ENCODE measurements at places on chromosomes 2 and 18.

DNA sequence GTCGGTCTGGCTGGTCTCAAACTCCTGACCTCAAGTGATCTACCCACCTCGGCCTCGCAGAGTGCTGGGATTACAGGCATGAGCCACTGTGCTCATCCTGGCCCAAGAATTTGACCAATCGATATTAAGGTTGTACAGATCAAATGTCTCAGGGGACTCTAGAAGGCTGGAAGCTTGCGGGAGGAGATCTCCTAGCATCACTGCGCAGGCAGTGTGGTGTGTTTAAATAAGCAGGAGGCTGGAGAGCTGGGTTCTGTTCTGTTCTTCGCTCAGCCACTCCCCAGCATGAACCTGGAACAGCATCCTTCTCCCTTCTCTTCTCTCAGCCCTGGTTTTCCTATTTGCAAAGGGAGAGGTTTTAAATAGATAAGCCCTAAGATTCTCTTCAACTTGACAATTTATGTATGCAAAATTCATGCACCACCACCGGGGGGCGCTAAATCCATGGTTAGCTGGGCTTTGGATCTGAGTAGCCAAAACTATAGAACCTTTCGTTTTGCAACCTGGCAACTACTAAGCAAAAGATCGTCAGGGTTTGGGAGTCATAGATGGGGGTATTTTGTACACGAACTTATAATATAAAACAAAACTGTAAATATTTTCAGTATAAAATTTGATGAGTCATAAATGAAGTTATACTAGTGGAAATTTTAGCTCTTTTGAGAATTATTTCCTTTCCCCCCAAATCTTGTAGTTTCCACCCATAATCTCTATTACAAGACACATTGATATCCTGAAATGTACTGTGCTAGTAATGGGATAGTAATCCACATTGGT is 60.6 kb downstream of the SLC16A14 start:
- DNase-seq: peak; percentile 70

DNA sequence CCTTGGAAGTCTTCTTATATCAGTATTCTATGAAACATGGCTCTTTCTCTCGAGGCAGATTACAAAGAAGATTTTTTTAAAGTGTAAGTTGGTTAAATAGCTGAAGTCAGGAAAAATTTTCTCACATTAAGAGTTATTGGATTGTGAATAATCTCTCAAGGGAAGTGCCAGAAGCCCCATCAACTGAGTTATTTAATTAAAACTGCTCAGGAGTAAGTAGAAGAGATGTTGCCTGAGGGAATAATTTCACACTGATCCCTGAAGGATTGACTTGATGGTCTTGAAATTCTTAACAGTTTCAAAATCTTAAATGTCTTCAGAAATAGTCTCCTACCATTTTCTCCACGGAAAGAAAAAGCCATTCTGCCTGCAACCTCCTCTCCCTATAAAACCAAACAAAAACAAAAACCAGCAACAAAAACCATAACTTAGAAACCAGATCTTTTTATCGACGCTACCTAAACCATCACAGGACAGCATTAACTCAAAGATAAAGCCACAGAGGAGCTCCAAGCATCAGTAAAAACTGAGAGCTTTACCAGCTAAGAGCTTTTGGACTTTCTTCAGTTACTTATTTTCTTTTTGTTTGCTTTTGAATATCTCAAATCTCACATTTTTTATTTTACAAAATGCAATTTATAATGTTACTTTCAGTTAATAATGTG is 12.9 kb downstream of the CD226 start:
- no peak for DNase-seq

DNA sequence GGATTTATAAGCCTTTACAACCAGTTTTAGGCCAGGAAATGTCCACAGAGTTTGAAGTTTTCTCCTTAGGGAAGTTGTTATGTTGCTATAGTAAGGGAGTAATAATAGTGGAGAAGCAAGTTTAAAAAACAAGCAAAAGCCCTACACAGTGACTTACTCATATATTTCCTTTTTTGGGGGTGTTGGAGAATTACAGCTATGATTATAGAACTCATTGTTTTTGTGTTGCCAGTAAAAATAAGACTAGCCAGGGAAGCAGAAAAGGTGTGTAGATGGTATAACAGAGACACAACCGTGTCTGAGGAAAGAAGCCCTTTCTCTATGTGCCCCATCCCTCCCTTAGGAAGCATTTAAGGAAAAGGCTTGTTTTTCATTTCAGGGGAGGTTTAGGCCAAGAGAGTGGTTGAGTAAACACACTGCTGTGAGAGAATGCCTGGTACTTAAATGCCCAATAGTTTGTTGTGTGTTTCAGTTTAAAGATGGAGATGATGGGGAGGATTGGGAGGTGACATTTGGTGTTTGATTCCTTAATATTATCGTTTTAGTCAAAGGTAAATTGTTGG is 2.3 kb downstream of the VAPA start:
- peak; percentile 36 for DNase-seq

- peak; percentile 76 for DNase-seq
These were observed 49.2 kb upstream of the FRZB start for GRCh38 chr2:182915369-182916326.

- DNase-seq: peak; percentile 70
These were observed 114.8 kb downstream of the PLB1 start for GRCh38 chr2:28610583-28611201.

GRCh38 chr18:46832849-46833248 is 76.0 kb upstream of the ST8SIA5 start:
- DNase-seq: no peak

GRCh38 chr2:133657591-133657990 is 89.3 kb upstream of the NCKAP5 start:
- DNase-seq: no peak

- DNase-seq: peak; percentile 29
These were observed 7.9 kb downstream of the TMEM198 start for GRCh38 chr2:219551441-219552381.

- DNase-seq: no peak
These were observed 13.6 kb downstream of the AQP12A start for GRCh38 chr2:240705204-240705791.

DNA sequence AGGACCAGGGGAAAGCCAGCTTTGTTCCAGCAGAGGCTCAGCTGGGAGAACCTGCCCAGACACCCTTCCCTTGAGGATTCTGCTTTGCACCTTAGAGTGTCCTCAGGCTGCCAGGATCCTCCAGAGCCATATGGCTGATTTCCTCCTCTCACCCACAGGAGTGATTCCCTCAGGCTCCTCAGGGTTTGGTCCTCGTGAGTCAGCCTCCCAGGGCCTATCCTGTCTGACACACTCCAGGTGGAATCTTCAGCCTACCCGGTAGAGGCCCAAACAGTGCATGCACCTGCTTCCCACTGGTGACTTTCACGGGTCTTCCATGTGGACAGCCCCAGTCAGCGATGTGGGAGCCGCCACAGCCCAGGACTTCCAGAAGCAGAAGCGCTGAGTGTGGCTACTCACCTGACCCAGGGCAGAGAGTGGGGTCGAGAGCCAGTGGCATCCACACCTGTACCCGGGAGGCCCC is 73.3 kb downstream of the TFCP2L1 start:
- no peak for DNase-seq

DNA sequence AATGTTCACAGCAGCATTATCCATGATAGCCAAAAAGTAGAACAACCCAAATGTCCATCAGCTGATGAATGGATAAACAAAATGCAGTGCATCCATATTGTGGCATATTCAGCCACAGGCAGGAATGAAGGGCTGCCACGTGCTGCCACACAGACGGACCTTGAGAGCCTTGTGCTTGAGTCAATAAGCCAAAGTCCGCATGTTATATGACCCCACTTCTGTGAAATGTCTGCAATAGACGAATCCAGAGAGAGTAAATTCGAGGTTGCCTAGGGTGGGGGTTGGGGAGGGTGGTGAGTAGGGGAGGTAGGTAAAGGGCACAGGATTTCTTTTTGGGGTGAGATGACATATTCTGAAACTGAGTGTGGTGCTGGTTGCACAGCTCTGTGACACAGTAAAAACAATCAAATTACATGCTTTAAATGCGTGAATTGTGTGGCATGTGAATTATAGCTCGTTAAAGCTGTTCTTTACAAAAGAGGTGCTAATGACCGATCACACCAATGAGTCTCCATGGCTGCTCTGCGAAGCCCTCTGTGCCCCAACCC is 38.9 kb upstream of the LDLRAD4 start:
- DNase-seq: no peak

GRCh38 chr2:54845094-54845493 is 121.6 kb downstream of the EML6 start:
- DNase-seq: no peak

GRCh38 chr2:197710424-197711042 is 5.4 kb downstream of the MARS2 start:
- no peak for DNase-seq

DNA sequence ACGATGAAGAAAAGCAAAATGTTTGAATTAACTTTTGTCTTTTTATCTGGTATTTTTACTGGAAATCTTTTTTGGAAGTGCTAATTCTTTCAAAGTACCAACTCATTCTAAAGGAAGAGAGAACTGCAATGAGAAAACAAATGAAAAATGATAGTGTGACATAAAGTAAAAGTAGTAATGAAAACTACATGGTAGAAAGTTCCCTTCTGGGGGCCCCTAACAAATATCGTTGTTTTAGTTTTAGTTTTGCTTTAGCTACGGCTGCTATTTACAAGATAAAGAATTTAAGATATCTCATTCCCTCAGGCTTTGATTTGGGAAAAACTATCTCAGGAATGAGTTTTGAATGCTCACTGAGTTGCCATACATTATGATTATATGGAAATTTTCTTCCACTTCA is 161.4 kb downstream of the XIRP2 start:
- no peak for DNase-seq

GRCh38 chr2:137964859-137965459 is 686 bp downstream of the HNMT start:
- DNase-seq: no peak

- DNase-seq: peak; percentile 82
These were observed 135.9 kb upstream of the ARL4C start for GRCh38 chr2:234632527-234633391.

GRCh38 chr2:136422512-136422911 is 304.6 kb upstream of the CXCR4 start:
- no peak for DNase-seq

DNA sequence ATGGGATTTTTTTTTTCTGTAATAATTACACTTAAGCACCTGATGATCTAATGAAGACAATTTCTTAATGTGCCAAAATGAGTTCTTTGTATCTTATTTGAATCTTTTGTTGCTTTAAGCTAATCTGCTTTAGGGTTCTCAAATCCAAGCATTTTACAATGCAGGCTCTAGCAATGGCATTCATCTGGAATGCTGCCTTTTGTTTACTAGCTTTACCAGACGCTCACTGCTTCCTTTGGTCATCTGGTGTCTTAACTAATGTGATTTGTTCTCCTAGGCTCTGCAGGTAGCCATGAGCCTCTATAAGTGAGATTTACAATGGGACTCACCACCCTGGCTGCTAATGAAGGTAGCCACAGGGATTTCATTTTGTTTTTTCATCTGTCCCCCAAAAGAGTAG is 100.3 kb downstream of the GREB1L start:
- no peak for DNase-seq

- no peak for DNase-seq
These were observed 115.1 kb downstream of the CYP26B1 start for GRCh38 chr2:72032481-72033041.

DNA sequence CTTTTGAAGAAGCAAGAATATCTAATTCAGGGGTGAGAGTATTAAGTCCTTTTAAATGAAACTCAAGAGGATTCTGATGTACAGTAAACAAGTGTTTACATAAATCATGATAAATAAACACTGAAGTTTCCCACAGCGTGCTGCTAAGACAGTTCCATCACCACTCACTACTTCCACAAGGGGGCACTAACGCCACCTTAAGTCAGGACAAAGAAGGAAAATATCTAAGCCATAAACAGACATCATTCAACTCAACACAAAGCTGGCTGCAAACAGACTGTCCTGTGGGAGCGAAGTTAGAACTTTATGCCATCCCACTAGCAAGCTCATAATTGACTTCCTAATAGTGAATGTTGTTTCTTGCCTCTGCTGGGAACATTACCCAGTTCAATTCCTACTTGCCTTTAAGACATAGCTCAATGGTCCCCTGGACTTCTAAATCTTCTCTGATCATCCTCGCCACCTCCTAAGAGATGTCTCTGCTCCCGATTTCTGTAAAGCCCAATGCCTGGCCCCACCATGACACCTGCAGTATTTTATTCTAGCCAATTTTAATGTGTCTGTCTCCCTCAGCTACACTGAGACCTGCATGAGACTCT is 36.5 kb downstream of the MRPL44 start:
- DNase-seq: peak; percentile 89

DNA sequence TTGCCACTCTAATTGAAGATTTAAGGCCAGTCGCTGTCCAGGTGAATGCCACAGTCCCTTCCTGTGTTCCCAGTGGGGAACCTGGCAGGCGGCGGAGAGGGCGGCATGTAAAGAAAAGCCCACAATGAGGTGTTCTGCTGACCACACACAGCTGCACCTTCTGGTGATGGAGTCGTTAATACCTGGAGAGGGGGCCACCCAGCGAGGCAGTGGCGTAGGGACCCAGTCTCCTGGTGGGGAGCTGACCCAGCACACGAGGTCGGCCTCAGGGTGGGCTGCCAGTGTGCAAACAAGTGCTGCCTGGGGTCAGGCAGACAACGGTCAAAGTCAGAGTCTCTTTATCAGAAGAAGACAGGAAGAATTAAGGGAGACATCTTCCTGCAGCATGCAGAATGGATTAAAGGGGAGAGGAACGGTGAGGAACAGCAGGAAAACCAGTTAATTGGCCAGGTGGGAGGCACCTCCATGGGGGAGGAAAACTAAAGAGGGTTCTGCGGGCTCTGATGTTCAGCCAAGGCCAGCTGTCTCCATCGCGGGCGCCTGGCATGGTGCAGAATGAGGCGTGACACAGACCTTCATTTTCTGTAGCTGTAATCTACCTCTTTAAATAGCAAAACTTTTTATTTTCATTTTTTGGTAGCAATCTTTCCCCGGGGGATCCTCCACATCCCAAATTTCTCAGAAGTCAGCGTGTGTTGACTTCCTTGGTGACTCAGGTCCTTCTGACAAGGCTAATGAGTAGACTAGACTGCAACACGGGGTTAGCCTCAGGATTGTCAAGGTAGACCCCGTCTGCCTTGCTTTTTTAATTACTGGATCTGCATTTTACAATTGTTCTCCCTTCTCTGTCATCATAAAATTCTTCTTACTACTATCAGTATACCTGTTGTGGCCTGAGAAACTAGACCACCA is 78.3 kb downstream of the SMAD7 start:
- DNase-seq: peak; percentile 50

GRCh38 chr18:48765053-48765452 is 185.7 kb downstream of the SMAD7 start:
- no peak for DNase-seq

- no peak for DNase-seq
These were observed 109.6 kb downstream of the TRABD2A start for GRCh38 chr2:84771251-84771650.

- DNase-seq: no peak
These were observed 203.3 kb downstream of the PIEZO2 start for GRCh38 chr18:10946058-10946457.

DNA sequence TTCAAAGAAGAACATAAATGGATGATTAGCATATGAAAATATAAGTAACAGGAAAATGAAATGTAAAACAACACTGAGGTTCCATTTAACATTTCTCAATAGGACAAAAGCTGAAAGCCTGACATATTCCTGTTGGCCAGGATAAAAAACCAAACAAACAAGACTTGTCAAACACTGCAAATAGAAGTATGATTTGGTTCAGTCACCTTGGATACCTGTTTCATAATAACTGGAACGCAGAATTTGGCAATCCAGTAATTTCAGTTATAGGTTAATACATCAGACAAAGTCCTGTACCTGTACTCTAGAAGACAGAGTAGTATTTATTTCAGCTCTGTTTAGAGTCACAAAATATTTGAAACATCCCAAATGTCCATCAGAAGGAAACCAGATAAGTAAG is 16.5 kb upstream of the EVA1A start:
- no peak for DNase-seq

GRCh38 chr2:24861500-24861899 is 58.5 kb downstream of the ADCY3 start:
- no peak for DNase-seq

GRCh38 chr2:71282493-71282892 is 49.1 kb upstream of the ZNF638 start:
- no peak for DNase-seq
